ENCODE measurements at places on chromosomes 7 and 10.
A peak's percentile ranks its signal among the peaks of the same experiment; 100 is the strongest.

DNA sequence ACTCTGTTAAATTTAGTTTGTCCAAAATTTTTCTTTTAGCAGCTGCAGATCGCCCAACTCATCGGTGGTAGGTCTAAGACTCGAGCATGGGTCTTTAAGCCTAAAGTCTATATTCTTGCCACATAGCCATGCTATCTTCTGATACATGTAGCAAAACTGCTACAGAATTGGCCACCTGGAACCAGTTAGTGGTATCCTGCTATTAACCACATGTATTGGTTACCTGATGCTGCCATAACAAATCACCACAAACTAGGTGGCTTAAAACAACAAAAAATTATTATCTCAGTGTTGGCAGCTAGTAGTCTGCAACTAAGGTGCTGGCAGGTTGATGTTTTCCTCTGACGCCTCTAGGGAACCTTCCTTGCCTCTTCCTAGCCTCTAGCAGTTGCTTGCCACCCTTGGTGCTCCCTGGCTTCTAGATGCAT, 96.7 kb upstream of the PIK3CG start:
- peak; percentile 46 for DNase-seq
- no peaks in the 10 kb centered on the region for H3K36me3 ChIP-seq
- H3K27me3 ChIP-seq = no peaks in the 10 kb centered on the region

- H3K4me3 ChIP-seq = no peak overlapping the region
- peaks cover 8% of the 10 kb centered on the region for H3K4me1 ChIP-seq
- no peaks in the 10 kb centered on the region for H3K36me3 ChIP-seq
- H3K27me3 ChIP-seq = peaks cover 3% of the 10 kb centered on the region
Measured at GRCh38 chr7:25968205-25968993, 183.6 kb upstream of the NFE2L3 start.

GRCh38 chr10:114822444-114823076, 980 bp downstream of the FHIP2A start:
- no peaks in the 10 kb centered on the region for H3K27me3 ChIP-seq
- H3K4me3 ChIP-seq = peak overlapping the region; percentile 77
- H3K36me3 ChIP-seq = no peaks in the 10 kb centered on the region
- H3K4me1 ChIP-seq = no peaks in the 10 kb centered on the region
- H3K27ac ChIP-seq = peak overlapping the region; percentile 75

DNA sequence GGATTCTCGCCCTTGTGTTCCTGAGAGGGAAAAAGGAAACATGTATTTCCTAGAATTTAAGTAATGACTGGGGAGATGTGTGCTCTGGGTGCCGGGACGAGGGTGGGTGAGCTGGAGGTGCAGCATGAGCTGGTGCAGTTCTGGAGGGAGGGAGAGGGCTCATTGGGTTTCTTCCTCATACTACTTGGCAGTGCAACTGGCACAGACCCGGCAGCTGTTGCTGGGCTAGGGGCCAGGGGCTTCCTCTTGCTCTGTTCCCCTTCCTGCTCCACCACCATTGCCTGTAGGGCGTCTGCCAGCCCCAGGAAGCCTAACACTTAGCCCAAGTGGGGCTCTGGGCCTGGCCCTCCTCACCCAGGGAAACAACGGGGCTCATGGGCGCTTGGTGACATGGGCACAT, 5.9 kb downstream of the RET start:
- no peak for DNase-seq
- no peak overlapping the region for H3K27ac ChIP-seq
- no peaks in the 10 kb centered on the region for H3K4me1 ChIP-seq
- H3K27me3 ChIP-seq = peaks cover 28% of the 10 kb centered on the region
- no peak overlapping the region for H3K4me3 ChIP-seq

- no peak overlapping the region for H3K27ac ChIP-seq
- no peaks in the 10 kb centered on the region for H3K36me3 ChIP-seq
- no peaks in the 10 kb centered on the region for H3K4me1 ChIP-seq
- DNase-seq = no peak
- no peak overlapping the region for H3K4me3 ChIP-seq
Measured at GRCh38 chr10:98076086-98076485, 45.7 kb upstream of the CRTAC1 start.

- no peak overlapping the region for H3K4me3 ChIP-seq
- no peak overlapping the region for H3K27ac ChIP-seq
- no peak for DNase-seq
- no peaks in the 10 kb centered on the region for H3K36me3 ChIP-seq
Measured at GRCh38 chr7:157801971-157802675, 465.3 kb downstream of the DNAJB6 start.

DNA sequence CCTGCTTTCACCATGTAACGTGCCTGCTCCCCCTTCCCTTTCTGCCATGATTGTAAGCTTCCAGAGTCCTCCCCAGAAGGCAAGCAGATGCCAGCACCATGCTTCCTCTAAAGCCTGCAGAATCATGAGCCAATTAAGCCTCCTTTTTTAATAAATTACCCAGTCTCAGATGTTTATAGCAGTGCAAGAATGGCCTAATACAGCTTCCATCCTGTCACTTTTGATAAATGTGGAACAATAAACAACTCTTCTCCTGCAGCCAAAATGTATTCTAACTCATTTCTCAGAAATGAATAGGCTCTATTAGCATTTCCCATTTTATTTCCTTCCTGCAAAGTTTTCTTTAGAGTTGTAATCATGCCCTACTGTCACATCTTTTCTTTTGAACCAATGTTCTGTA, 43.4 kb downstream of the C7orf25 start:
- H3K4me3 ChIP-seq = no peak overlapping the region
- H3K4me1 ChIP-seq = no peaks in the 10 kb centered on the region
- H3K27me3 ChIP-seq = no peaks in the 10 kb centered on the region

DNA sequence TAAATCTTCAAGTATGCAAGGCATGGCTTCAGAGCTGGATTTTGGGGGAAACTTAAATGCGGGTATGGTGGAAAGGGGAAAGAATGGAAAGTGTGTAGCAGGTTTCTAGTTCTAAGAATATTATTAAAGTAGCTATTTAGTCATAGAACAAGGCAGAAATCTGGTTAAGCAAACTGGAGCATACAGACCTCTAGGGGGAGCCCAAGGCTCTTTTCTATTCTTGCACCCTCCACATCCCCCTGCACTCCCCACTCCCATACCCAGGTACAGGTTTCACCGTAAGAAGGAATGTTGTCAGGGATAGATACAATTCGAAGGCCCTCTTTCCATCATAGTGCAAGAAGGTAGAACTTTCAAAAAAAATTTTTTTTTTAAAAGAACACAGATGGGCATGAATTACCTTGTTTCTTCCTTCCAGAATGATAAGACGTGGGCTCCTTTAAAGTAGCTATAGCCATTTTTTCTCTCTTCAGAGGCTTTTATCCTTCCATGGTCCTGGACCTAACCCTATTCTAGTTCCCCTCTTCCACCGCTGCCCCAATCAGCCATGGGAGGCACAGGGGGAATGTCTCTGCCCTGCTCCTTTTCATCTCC, 41.5 kb upstream of the SMIM30 start:
- no peaks in the 10 kb centered on the region for H3K27me3 ChIP-seq
- no peak overlapping the region for H3K4me3 ChIP-seq
- H3K4me1 ChIP-seq = no peaks in the 10 kb centered on the region
- H3K27ac ChIP-seq = no peak overlapping the region
- H3K36me3 ChIP-seq = no peaks in the 10 kb centered on the region

- no peak overlapping the region for H3K4me3 ChIP-seq
- peaks cover 7% of the 10 kb centered on the region for H3K4me1 ChIP-seq
- H3K36me3 ChIP-seq = no peaks in the 10 kb centered on the region
- no peak for DNase-seq
Measured at GRCh38 chr10:103759100-103759781, 96.1 kb downstream of the SH3PXD2A start.

DNA sequence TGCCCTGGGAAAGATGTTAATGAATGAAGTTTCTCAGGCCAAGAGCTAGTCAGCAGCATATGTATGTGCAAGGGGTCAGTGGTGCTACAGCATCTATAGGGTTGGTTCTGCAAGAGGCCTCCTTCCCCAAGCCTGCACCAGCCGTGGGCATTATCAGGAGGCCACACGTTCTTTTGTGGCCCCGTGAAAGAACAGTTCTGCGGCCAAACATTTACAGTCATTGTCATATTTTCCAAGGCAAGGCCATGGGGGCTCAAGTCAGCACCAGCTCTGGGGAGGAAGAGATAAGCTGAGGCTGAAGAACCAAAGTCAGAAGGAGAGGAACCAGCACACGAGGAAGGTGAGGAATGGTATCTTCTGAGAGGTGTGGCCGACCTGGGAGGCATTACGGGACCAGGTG, 54.4 kb upstream of the TMEM72 start:
- H3K27me3 ChIP-seq = peaks cover 10% of the 10 kb centered on the region
- no peak overlapping the region for H3K27ac ChIP-seq
- H3K36me3 ChIP-seq = no peaks in the 10 kb centered on the region
- H3K4me3 ChIP-seq = no peak overlapping the region
- H3K4me1 ChIP-seq = no peaks in the 10 kb centered on the region

DNA sequence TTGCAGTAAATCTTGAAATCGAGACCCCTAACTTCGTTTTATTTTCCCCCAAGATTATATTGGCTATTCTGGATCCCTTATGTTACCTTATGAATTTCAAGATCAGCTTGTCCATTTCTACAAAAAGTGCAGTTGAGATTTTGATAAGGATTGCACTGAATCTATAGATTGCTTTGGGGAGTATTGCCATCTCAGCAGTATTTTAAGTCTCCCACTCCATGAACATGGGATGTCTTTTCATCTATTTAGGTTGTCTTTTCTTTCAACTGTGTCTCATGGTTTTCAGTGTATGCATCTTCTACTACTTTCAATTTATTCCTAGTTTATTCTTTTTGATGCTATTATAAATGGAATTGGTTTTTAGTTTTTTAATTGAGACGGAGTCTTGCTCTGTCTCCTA, 89.6 kb downstream of the EZH2 start:
- no peak overlapping the region for H3K27ac ChIP-seq
- no peaks in the 10 kb centered on the region for H3K4me1 ChIP-seq
- H3K4me3 ChIP-seq = no peak overlapping the region

DNA sequence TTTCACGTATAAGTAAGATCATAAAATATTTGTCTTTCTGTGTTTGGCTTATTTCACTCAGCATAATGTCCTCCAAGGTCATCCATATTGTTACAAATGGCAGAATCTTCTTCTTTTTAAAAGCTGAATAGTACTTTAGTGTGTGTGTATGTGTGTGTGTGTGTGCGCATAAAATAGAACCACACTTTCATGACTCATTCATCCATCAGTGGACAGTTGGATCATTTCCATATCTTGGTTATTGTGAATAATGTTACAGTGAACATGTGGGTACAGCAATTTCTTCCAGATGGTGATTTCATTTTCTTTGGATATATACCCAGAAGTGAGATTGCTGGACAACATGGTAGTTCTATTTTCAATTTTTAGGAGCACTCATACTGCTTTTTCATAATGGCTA, 622.4 kb downstream of the NRG3 start:
- no peaks in the 10 kb centered on the region for H3K36me3 ChIP-seq
- no peaks in the 10 kb centered on the region for H3K4me1 ChIP-seq
- H3K27me3 ChIP-seq = no peaks in the 10 kb centered on the region
- H3K4me3 ChIP-seq = no peak overlapping the region
- no peak for DNase-seq
- no peak overlapping the region for H3K27ac ChIP-seq

DNA sequence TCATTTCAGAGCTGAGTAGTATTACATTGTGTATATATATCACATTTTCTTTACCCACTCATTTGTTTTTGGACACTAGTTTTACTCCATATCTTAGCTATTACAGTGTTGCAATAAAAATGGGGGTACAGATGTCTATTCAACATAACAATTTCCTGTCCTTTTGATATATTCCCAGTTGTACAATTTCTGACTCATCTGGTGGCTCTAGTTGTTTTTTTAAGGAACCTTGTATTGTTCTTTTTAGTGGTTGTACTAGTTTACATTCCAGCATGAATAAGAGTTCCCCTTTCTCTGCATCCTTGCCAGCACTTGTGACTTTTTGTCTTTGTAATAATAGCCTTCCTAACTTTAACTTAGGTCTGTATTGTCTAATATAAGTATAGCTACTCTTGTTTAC, 739.9 kb downstream of the XPNPEP1 start:
- no peaks in the 10 kb centered on the region for H3K4me1 ChIP-seq
- H3K27ac ChIP-seq = no peak overlapping the region
- no peak overlapping the region for H3K4me3 ChIP-seq
- no peak for DNase-seq
- H3K27me3 ChIP-seq = no peaks in the 10 kb centered on the region

GRCh38 chr7:43650457-43651052, 67.6 kb downstream of the STK17A start:
- peak overlapping the region; percentile 35 for H3K4me3 ChIP-seq
- H3K36me3 ChIP-seq = peaks cover 21% of the 10 kb centered on the region
- H3K27me3 ChIP-seq = no peaks in the 10 kb centered on the region
- H3K27ac ChIP-seq = peak overlapping the region; percentile 96

All from thymus (tissue), 14 donors.